Dermis blood vessel endothelial cell (primary cell): ENCODE measurements at places on chromosomes 11 and 22. TPM values are rescaled to one million over a fixed set of nuclear protein-coding genes. Genes with fewer than 3 reads are reported as not detected.

- DNase-seq: no peak
Observed at GRCh38 chr22:22935546-22936157, 48.0 kb downstream of the IGLL5 start.

The OR51I1 gene
- total RNA-seq: not detected in 2 replicates

The OR4C13 gene
- not detected in 2 replicates for total RNA-seq

- no peak for DNase-seq
Observed at GRCh38 chr22:26241361-26241760, 72.1 kb downstream of the SEZ6L start.

- no peak for DNase-seq
Observed at GRCh38 chr11:95716266-95716665, 73.3 kb downstream of the FAM76B start.

DNA sequence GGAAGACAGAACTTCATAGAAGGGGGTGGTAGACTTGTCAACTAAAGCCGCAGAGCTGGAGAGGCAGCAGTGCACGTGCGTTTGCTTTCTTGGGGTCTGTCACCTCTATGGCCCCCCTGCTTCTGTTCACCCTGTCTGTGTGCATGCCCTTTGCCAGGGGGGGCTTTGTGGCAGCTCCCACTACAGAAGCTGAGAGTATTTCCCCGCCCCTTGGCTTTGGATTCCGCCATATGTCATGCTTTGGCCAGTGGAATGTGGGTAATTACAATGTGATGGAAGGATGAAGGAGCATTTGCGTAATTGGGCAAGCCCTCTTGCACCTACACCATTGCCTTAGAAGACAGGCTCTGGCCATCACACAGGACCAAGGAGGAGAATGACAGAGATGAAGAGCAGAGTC, 153.0 kb downstream of the MPPED1 start:
- no peak for DNase-seq

DNA sequence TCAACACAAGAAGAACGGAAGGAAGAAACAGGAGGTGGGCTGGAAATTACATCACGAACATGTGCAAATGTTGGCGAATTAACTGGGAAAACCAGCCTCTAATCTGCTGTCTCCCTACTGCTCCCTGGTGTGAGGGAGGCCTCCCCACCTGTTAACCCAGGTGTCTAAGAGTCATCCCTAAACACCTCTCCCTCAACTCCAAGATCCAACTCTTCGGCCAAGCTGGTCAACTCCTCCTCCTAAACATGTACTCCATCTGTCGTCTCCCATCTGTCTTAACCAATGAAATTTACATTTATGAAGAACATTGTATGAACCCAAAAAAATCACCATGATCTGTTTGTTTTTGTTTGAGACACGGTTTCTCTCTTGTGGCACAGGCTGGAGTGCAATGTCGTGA, 154.2 kb downstream of the LARGE1 start:
- no peak for DNase-seq

DNA sequence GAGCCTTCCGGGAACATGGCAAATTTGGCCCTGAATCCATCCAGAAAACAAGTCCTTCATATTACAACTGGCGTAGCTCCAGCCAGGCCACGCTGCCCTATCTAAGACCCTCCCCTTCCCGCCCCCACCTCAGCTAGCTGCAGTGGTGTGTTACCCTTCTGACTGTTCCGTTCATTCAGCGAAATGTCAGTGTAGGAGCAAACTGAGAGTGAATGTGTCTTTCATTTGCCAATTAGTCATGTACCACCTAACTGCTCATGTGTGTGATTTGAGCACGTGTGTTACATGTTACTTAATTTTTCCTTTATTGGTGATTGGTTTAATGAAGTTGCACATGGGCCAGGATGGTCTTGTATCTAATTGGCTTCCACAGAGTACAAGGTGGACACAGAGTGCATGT, 34.8 kb upstream of the POU2AF1 start:
- no peak for DNase-seq

- DNase-seq: no peak
Observed at GRCh38 chr22:44046485-44047141, 22.5 kb downstream of the PARVB start.

GRCh38 chr11:93477684-93478234, 65.4 kb downstream of the SMCO4 start:
- peak; percentile 60 for DNase-seq

The ESAM gene
- total RNA-seq: 84.4 and 95.4 TPM in 2 replicates

DNA sequence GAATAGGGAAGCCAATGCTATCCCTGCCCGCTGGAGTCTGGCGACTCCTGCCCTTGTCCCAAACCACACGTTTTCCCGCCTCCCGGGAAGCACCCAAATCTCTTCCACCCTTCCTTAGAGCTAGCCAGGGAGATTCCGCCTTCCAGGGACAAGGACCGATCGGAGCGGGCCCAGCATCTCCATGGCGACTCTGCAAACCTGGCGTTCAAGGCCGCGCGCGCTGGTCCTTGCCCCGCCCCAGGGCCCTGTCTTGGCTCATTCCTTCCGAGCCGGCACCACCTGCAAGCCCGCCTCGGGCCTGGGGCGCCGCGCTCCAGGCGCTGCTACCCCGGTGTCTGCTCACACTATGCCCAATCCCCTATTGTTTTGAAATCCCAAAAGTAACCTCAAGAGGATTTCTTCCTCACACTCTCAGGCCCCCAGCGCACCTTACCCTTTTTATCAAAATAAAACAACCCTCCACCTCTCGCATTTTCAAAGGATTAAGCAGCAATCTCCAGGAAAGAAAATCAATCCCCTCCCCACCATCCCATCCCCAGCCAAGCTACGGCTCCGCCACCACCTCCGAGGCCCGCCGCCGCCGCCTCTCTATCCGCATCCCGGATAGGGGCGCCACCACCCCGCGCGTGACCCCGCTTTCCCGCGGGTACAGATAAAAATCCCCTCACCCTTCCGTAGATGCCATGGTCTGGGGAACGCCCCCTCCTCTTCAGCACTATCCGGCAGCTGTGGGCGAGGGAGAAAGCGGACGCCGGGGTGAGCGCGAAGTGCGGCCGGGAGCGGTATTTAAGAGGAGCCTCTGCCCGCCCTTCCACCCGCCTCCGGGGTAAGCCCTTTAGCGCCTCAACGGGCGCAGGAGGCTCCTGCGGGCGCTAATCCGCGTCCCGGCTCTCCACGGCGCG, 825 bp downstream of the SLC1A2 start:
- no peak for DNase-seq

The GDPD4 gene
- not detected in 2 replicates for total RNA-seq

The CABP4 gene
- 1.0 and 4.9 TPM in 2 replicates for total RNA-seq

DNA sequence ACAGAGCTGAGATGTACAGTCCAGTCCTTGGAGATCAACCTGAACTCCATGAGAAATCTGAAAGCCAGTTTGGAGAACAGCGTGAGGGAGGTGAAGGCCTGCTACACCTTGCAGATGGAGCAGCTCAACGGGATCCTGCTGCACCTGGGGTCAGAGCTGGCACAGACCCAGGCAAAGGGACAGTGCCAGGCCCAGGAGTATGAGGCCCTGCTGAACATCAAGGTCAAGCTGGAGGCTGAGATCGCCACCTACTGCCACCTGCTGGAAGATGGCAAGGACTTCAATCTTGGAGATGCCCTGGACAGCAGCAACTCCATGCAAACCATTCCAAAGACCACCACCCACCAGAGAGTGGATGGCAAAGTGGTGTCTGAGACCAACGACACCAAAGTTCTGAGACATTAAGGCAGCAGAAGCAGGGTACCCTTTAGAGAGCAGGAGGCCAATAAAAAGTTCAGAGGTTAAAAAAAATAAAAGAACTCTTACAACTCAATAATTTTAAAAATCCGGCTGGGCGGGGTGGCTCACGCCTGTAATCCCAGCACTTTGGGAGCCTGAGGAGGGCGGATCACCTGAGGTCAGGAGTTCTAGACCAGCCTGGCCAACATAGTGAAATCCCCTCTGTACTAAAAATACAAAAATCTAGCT, 69.9 kb upstream of the RTL6 start:
- DNase-seq: peak; percentile 70

DNA sequence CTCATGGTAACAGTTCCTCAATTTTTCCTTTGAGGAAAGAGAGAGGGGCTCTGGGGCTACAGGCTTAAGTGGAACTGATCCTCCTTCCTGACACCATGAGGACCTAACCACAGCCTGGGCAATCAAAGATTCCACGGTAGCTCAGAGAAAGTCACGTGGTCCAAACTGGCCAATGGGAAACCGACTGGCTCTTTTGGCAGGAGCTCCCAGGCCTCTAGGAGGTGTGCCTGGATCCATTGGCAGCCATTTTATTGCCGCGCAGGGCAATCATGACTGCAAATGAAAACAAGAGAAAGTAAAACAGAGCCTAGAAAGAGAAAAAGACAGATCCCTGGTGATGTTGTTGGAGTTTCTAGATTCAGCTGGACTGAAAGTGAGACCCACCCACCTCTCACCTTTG, 27.3 kb upstream of the ASPHD2 start:
- DNase-seq: no peak

- DNase-seq: peak; percentile 55
Observed at GRCh38 chr11:117443266-117444186, 115.9 kb downstream of the CEP164 start.

DNA sequence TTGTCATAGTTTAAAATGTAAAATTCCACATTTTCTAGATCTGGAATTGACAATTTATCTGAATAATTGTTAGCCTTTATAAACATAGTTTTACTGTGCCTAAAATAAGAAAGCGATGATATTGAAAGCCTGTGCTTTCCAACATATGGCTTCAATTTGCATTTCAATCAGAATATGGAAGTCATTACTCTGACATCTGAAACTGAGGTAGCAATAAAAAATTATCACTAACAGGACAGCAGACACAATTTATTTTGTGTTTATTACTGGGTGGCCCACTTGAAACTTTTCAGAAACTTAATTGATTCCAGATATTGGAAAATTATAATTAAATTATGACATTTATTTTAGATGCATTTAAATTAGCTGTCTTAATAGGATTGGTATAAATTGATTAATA, 78.5 kb downstream of the TMEM135 start:
- DNase-seq: no peak

- DNase-seq: no peak
Observed at GRCh38 chr11:61045271-61045670, 57.0 kb upstream of the CD5 start.

GRCh38 chr11:81569999-81570398, 1163.7 kb downstream of the FAM181B start:
- no peak for DNase-seq

DNA sequence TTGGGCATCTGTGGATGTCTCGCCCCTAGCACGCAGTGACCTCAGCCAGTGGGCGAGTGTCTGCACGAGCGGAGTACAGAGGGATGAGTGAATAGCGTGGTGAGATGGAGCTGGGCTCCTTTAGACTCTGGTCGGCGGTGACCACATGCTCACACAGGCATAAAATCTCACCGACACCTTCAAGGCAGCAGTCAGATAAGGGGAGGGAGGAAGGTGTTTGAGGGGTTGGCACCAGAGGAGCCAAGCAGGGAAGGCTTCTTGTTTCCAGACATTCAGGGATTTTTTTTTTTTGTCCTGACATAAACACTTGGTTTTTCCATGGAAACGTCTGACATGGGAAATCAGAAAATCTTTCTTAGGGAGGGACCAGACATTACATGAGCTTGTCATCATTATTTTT, 35.8 kb downstream of the GRIK4 start:
- no peak for DNase-seq

DNA sequence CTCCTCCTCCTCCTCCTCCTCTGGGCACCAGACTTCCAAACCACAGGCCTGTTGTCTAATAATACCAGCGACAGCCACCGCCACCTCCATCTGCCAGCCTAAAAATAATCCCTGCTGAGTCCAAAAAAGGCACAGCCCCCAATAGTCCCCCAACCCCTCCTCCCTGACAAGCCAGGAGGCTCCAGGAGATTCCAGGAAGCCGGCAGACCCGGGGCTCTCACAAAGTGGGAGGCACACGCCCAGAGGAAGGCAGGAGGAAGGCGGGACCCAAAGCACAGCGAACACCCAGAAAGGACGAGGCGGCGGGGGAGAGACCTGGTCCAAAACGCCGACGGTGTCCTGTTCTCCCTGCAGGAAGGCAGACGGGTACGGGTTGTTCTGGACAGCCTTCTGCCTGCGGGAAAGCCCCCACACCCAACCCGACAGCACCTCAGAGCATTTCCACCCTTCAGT, 5.9 kb downstream of the IGSF9B start:
- no peak for DNase-seq

- DNase-seq: no peak
Observed at GRCh38 chr22:17836992-17837742, 62.9 kb upstream of the BID start.

DNA sequence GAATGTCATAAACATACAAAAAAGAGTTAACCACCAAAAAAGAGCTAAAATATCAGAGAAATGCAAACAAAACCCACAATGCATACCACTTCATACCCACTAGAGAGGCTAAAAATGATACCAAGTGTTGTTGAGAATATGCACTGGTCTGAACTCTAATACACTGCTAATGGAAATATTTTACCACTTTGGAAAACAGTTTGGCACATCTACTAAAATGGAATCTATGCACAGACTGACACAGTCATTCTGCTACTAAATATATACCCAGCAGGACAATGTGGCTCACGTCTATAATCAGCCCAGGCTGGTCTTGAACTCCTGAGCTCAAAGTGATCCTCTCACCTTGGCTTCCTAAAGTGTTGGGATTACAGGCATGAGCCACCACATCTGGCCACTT, 18.0 kb downstream of the MAPK1 start:
- no peak for DNase-seq

The TCF20 gene
- 25.7 and 29.0 TPM in 2 replicates for total RNA-seq

DNA sequence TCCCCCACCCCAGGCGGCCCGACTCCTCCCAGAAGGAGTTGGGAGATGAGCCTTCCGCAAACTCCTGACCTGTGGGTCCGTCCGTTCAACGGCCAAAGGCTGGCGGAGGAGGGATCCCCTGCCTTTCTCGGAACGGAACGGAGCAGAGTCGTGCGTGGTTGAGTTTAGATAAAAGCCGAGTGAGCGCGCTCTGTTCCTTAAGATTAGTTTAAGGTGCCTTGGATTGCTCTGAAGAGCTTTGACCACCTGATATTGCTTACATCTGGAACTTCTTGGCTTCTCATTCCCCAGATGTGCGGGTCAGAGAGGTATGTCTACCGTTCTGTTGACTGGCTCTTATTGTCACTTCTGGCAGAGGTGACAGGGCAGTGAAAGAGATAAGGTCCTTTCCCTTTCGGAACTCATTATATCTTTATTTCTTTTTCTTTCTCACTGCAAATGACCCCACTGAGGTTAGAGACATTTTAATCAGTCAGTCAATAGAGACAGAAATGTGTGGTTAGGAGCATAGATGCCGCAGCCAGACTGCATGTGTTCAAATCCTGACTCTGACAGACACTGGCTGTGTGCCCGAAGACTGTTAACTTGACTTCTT, at the start of gene TRIM6:
Gene TRIM6, plus strand, starts transcription at position 31 of the 595 bp plus-strand sequence. Its CDS starts 261 bp downstream, at position 292.
- peak; percentile 44 for DNase-seq
